ENCODE measurements at places on chromosomes 16 and 17. TPM values are rescaled to one million over a fixed set of nuclear protein-coding genes. Genes with fewer than 3 reads are reported as not detected.

The ABCA6 gene
- polyA plus RNA-seq = 2.9 TPM

The KRTAP4-7 gene
- not detected for polyA plus RNA-seq

DNA sequence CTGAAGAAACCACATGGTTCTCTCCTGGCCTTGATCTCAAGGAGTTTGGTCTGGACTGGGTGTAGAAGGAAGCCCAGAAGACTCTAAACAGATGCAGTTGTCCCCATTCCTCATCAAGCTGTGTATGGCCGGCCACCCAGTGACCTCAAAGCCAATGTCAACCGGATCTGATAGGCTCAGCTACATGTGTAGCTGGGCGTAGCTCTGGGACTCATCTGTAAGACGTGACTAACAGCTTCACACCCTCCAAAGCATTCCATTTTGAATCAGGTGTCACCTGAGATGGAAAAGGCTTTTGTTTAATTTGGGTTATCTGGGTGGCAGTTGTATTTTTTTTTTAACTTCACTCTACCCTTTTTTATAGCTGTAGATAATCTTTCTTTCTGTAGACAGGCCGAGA lies 130.4 kb downstream of the ABCC12 start:
- no peak for DNase-seq

GRCh38 chr16:84950906-84951305 lies 60.4 kb downstream of the ZDHHC7 start:
- DNase-seq = no peak

- DNase-seq = no peak
Measured at GRCh38 chr16:85309656-85310587, 197.7 kb upstream of the CIBAR2 start.

DNA sequence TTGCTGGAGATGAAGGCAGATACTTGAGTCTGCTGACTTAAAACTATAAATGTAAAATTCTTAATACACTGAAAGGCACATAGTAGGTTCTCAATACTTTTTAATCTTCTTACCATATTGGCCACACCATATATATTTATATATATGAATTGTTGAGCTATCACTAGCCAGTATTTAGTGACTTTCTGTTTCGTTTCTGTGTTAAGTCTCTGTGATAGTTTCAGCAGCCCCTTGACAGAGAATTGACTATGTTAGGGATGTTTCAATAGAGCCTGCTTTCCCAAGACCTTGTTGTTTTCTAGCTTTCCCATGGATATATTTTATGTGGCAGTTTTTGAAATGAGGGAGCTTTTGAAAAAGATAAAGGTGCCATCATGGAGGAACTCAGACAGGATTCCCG lies 206.5 kb upstream of the GOT2 start:
- no peak for DNase-seq

- DNase-seq = no peak
Measured at GRCh38 chr16:84455031-84455430, 49.4 kb downstream of the MEAK7 start.

All from kidney (tissue), 22 donors.